ENCODE measurements at places on chromosomes 2 and 18.

DNA sequence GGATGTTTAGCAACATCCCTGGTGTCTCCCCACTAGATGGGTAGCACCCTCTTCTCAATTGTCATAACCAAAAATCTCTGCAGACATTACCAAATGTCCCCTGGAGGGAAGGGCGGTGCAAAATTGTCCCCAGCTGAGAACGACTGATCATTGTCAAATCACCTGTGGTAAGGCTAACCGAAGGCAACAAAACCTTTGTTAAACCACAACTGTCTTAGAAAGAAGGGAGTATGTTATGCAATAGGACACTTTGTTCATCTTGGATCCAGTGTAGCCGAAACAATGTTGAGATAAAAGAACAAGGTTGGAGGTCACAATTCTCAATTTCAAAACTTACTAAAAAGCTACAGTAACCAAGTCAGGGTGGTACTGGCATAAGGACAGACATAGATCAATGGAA is 50.3 kb upstream of the ST3GAL5 start:
- H3K27me3 ChIP-seq: no peaks in the 10 kb centered on the region
- no peak for DNase-seq
- no peak overlapping the region for H3K4me3 ChIP-seq

DNA sequence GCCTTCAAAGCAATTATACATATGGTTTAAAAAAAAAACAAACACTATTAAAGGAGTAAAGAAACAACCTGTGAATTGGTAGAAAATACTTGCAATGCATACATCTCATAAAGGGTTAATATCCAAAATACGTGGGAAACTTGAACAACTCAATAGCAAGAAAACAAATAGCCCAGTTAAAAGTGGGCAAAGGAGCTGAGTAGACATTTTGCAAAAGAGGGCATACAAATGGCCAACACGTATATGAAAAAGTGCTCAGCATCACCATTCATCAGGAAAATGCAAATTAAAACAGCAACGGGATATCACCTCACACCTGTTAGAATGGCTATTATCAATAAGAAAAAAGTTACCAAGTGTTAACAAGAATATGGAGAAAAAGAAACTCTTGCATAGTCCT is 298.3 kb upstream of the RBMS1 start:
- H3K27ac ChIP-seq: no peak overlapping the region
- no peak for DNase-seq
- H3K4me1 ChIP-seq: no peaks in the 10 kb centered on the region
- H3K27me3 ChIP-seq: no peaks in the 10 kb centered on the region
- no peaks in the 10 kb centered on the region for H3K36me3 ChIP-seq
- no peak overlapping the region for H3K4me3 ChIP-seq

- H3K4me1 ChIP-seq: no peaks in the 10 kb centered on the region
- H3K27ac ChIP-seq: no peak overlapping the region
- no peak overlapping the region for H3K4me3 ChIP-seq
- H3K27me3 ChIP-seq: peaks cover 16% of the 10 kb centered on the region
These were observed 46.8 kb downstream of the LIPG start for GRCh38 chr18:49608366-49609255.

GRCh38 chr2:9394816-9395215 is 28.5 kb downstream of the ITGB1BP1 start:
- H3K27me3 ChIP-seq: no peaks in the 10 kb centered on the region
- H3K36me3 ChIP-seq: no peaks in the 10 kb centered on the region
- H3K27ac ChIP-seq: no peak overlapping the region
- H3K4me1 ChIP-seq: no peaks in the 10 kb centered on the region

- DNase-seq: no peak
- peaks cover 58% of the 10 kb centered on the region for H3K27me3 ChIP-seq
These were observed 133.5 kb upstream of the ZNF236 start for GRCh38 chr18:76688724-76689472.

DNA sequence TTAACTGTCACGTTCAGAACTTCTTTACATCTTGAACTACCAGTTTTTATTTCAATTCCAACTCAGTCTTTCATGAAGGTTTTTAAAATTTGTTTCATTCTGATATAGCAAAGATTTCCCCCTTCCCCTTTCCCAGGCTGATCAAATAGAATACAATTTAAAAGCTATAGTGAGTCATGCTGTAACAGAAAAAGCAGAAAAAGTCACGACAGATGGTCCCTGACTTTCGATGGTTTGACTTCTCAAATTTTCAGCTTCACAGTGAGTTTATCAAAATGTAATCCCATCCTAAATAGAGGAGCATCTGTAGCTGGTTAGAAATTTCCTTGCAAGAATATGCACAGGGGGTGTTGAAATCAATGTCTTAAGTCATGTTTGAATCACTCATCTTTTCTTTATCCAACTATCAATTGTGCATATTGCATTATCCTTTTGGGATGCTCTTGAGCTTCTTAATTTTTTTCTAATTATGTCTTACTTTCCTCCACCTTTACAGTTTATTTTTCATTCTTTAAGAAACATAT is 500.3 kb downstream of the LRP1B start:
- H3K27ac ChIP-seq: no peak overlapping the region
- H3K4me1 ChIP-seq: no peaks in the 10 kb centered on the region
- H3K27me3 ChIP-seq: no peaks in the 10 kb centered on the region
- H3K36me3 ChIP-seq: no peaks in the 10 kb centered on the region
- no peak overlapping the region for H3K4me3 ChIP-seq
- no peak for DNase-seq

DNA sequence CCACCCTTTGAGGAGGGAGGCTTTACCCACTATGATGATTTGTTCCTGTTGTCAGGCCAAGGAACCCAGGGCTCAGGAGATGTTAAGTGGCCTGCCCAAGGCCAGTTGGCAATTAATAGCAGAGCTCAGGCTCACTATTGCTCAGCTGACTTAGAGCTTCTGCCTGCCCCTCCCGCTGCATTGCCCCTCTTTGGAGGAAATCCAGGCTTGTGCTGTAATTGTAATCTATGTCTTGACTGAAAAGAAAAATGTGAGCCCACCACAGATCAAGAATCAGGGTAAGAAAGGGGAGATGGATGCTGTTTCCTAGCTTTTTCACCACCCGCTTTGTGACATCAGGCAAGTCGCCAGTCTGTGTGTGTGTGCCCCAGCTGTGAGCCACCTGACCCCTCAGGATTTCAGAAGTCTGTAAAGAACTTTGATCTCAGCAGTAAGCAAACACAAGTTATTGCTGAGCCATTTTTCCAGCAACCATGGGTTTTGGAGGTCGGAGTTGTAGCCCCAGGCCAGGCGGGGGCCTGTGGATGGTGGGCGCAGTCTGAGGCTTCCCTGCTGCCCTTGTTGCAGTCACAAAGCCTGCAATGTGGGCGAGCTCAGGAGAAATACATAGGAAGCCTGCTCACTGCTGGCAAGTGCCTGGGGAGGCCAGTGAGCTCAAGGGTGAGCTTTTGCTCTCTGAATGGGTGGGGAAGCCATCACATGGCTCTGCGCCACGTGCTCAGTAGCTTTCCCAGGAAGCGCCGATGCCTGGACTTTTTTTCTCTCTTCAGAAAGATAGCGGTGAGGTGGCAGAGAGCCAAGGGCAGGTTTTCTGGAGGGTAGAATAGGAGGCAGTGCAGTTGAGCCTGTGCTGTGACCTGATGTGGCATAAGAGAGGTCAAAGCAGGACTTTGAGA is 6.1 kb downstream of the CABLES1 start:
- H3K4me1 ChIP-seq: peaks cover 26% of the 10 kb centered on the region
- H3K4me3 ChIP-seq: no peak overlapping the region
- peaks cover 4% of the 10 kb centered on the region for H3K36me3 ChIP-seq
- no peak for DNase-seq
- H3K27me3 ChIP-seq: peaks cover 31% of the 10 kb centered on the region

DNA sequence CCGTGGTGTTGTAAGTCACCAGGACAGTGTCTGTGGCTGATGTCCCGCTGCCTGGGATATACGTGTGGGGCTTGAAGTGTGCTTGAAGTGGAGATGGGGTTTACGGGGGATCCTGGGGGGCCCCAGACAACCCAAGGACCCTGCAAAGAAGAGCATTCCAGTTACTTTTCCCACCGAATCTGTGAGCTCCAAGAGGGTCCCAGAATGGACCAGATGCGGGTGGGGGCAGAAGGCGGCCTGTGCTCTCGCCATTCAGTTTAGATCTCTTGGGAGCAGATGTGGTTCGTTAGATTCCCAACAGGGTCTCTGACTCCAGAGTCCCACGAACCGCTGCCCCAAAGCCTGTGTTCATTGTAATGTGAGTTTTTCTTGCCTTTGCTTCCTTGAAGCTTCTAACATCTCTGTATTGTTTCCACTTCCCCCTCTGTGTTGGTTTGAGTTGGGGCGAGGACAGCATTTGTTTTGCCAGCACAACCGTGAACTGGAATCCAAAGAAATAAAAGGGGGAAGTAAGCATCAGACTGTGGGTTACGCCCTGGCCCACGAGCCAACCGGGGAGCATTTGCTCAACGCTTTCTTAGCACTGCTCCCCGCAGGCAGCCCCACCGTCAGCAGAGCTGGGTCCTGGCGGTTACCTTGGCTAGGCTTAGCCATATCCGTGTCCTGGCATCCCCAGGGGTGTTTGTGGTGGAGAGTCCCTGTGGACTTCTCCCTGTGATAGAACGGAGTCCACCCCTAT is 92.1 kb downstream of the SH3BP4 start:
- H3K27ac ChIP-seq: no peak overlapping the region
- peaks cover 28% of the 10 kb centered on the region for H3K4me1 ChIP-seq
- no peak overlapping the region for H3K4me3 ChIP-seq
- peak; percentile 10 for DNase-seq
- no peaks in the 10 kb centered on the region for H3K36me3 ChIP-seq
- peaks cover 5% of the 10 kb centered on the region for H3K27me3 ChIP-seq

DNA sequence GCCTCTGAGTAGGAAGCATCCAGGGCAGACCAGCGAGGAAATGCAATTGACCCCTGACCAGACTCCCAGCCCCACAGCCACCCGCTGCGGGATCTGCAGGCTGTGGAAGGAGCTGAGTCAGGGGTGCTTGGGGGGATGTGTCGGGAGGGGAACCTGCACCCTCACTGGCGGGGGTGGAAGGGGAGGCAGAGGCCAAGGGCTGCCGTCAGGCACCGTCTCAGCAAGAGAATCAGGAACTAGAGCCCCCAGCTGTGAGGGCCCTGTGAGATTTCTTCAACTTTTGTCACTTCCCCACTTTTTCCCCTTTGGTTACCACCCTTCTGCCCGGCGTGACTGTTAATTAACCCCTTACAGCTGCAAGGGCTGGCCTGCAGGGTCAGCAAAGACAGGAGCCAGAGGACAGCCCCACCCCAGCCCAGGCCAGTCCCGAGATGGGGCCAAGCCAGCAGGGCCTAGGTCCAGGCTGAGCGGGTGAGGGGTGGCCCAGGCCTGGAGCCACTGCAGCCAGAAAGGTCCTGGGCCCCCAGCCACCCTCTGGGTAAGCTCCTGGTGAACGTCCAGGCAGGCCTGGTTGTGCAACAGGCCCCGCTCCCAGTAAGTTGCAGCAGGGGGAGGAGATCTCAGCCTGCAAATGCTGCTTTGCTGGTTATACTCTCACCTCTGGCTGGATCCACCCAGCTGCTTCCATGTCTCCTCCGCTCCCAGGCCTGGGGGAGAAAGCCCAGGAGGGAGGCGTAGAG is 147.0 kb upstream of the ID2 start:
- H3K4me1 ChIP-seq: peaks cover 37% of the 10 kb centered on the region
- peaks cover 5% of the 10 kb centered on the region for H3K36me3 ChIP-seq
- no peak for DNase-seq
- no peak overlapping the region for H3K4me3 ChIP-seq

- DNase-seq: no peak
- no peak overlapping the region for H3K4me3 ChIP-seq
- H3K27me3 ChIP-seq: peaks cover 17% of the 10 kb centered on the region
- no peak overlapping the region for H3K27ac ChIP-seq
These were observed 300.7 kb downstream of the SP3 start for GRCh38 chr2:173664513-173664910.

DNA sequence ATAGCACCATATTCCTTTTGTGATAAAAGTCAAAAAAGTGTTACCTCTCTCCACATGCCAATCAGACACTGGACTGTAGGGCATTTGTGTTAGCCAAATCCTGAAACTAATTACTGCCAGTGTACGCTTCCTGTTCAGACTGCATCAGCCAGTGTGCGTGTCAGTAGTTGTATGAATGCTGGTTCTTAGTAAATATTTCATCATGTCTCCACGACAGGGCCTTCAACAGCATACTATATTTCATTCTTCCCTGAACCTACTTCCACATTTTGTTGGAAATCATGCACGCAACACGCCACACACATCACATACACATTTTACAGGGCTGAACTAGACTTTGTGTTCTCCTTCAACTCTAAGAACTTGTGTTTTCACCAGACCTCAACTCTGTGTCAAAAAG is 77.5 kb downstream of the EPB41L3 start:
- H3K4me3 ChIP-seq: no peak overlapping the region
- H3K4me1 ChIP-seq: no peaks in the 10 kb centered on the region
- peaks cover 3% of the 10 kb centered on the region for H3K27me3 ChIP-seq

DNA sequence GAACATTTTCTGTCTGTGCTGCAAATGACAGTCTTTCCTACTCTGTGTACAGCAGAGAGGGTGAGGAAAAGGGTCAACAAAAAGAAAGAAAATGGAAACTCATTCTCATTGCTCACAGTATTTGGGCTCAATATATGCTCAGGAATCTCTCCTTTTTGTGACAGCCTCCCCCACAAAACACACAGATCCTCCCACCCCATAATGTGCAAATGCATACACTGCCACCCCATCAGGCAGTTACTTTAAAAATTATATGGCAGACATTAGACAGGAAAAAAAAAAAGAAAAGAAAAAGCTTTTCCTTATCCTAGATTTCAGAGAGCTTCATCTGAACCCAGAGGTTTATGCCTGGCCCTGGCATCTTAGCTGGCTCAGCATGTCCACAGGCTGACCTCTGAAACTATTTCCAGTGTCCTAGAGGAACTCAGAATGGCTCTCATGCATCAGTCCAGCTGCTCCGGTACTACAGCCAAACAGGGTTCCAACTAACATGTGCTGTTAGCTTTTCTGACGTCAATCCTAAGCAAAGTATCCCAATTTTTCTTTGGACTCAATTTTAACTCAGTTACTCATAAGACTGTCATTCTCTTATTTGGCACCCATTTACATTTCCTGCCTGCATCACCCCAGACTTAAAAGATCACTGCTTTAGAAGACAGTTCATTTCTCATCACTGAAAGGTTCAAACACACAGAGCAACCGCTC is 105.9 kb downstream of the RBMS1 start:
- peaks cover 5% of the 10 kb centered on the region for H3K36me3 ChIP-seq
- H3K4me3 ChIP-seq: peak overlapping the region; percentile 30
- H3K27ac ChIP-seq: peak overlapping the region; percentile 65
- DNase-seq: no peak

DNA sequence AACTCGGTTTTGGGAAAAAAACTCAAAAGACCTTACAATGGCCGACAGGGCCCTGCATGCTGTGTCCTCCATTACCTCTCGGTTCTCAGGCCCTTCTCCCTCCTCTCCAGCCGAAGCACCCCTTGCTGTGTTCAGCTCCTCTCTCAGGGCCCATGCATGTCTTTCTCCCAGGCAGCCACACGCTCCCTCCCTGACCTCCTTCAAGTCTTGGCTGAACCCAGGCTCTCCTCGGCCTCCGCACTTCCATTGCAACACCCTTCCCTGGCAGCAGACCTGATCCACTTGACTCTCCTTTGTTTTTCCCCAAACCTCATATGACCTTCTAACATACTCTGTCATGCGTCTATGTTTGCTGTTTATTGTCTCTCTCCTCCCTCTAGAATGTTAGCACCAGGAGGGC is 114.0 kb downstream of the CYP26B1 start:
- H3K4me1 ChIP-seq: no peaks in the 10 kb centered on the region
- no peak overlapping the region for H3K4me3 ChIP-seq
- H3K36me3 ChIP-seq: no peaks in the 10 kb centered on the region

Data from activated naive CD8-positive, alpha-beta T cell treated with anti-CD3 and anti-CD28 coated beads, Interleukin-2, amount 50 U/mL, for 24 hours (primary cell).